ENCODE measurements at places on chromosomes 6 and 20. TPM values are rescaled to one million over a fixed set of nuclear protein-coding genes. Genes with fewer than 3 reads are reported as not detected.

The PRDM1 gene
- 3.6 TPM for polyA plus RNA-seq

The SMOC2 gene
- polyA plus RNA-seq = not detected

The IMPG1 gene
- not detected for polyA plus RNA-seq

The NR2E1 gene
- polyA plus RNA-seq = not detected

GRCh38 chr6:133610971-133611370, 277.9 kb upstream of the TCF21 start:
- no peak overlapping the region for H3K27ac ChIP-seq
- H3K36me3 ChIP-seq = no peaks in the 10 kb centered on the region
- no peak overlapping the region for H3K4me3 ChIP-seq
- H3K27me3 ChIP-seq = no peaks in the 10 kb centered on the region

DNA sequence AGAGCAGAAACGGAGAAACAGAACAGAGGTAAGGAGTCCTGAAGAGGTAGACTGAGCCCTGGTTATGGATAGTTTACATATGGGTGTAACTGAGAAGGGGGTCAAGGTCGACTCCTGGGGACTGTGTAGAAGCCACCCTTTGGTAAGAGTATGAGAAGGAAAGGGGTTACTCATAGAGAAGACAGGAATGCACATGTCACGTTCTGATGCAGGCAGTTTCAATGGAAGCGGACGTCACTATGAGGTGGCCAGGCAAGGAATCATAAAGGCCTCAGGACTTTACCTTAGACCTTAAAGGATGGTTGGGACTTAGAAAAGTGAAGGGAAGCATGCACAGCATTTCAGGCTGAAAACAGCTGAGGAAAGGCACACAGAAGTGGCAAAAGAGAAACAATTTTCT, 25.1 kb downstream of the RGS17 start:
- H3K27me3 ChIP-seq = no peaks in the 10 kb centered on the region
- H3K36me3 ChIP-seq = no peaks in the 10 kb centered on the region
- no peak overlapping the region for H3K27ac ChIP-seq
- no peaks in the 10 kb centered on the region for H3K4me1 ChIP-seq

DNA sequence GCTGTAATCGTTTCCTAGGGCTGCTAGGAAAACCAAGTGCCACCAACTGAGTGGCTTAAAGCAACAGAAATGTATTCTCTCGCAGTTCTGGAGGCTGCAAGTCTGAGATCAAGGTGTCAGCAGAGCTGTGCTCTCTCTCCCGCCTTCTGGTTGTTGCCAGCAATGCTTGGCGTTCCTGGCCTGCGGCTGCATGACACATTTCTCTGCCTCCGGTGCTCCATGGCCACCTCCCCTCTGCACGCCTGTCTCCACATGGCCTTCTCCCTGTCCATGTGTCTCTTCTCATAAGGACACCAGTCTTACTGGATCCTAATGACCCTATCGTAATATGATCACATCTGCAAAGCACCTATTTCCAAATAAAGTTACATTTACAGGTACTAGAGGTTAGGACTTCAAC, 91.7 kb upstream of the AKAP12 start:
- no peak for DNase-seq
- no peaks in the 10 kb centered on the region for H3K36me3 ChIP-seq
- H3K27me3 ChIP-seq = no peaks in the 10 kb centered on the region
- no peaks in the 10 kb centered on the region for H3K4me1 ChIP-seq
- H3K4me3 ChIP-seq = no peak overlapping the region

GRCh38 chr20:17457588-17458190, 73.5 kb downstream of the BFSP1 start:
- H3K27me3 ChIP-seq = no peaks in the 10 kb centered on the region
- no peak overlapping the region for H3K27ac ChIP-seq
- no peak overlapping the region for H3K4me3 ChIP-seq
- no peak for DNase-seq
- H3K36me3 ChIP-seq = no peaks in the 10 kb centered on the region
- no peaks in the 10 kb centered on the region for H3K4me1 ChIP-seq

- H3K27ac ChIP-seq = no peak overlapping the region
- no peaks in the 10 kb centered on the region for H3K36me3 ChIP-seq
- no peaks in the 10 kb centered on the region for H3K27me3 ChIP-seq
- DNase-seq = no peak
- H3K4me1 ChIP-seq = peaks cover 18% of the 10 kb centered on the region
- H3K4me3 ChIP-seq = no peak overlapping the region
These were observed 253.7 kb downstream of the MAFB start for GRCh38 chr20:40435146-40435895.

DNA sequence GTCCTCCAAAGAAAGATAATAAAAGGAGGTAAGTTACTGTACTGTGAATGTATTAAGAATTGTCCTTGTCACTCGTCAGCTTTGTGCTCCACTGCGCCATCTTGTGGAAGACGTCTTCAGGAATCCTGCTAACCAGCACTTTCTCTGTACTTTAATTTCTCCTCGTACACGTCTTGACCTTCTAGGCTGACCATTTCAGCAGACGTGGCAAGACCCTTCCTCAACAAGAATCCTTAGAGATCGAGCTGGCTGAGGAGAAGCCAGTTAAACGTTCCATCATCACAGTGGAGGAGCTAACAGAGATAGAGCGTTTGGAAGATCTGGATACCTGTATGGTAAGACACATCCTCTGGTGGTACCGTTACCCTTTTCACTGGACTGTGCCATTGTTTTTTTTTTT, 95.5 kb upstream of the SCGN start:
- no peaks in the 10 kb centered on the region for H3K4me1 ChIP-seq
- H3K36me3 ChIP-seq = no peaks in the 10 kb centered on the region
- H3K27me3 ChIP-seq = no peaks in the 10 kb centered on the region
- H3K4me3 ChIP-seq = no peak overlapping the region

- H3K36me3 ChIP-seq = peaks cover 15% of the 10 kb centered on the region
- H3K27me3 ChIP-seq = no peaks in the 10 kb centered on the region
- peak; percentile 40 for DNase-seq
These were observed 3.3 kb downstream of the VEGFA start for GRCh38 chr6:43773050-43773979.

- H3K36me3 ChIP-seq = no peaks in the 10 kb centered on the region
- H3K4me3 ChIP-seq = no peak overlapping the region
- H3K27ac ChIP-seq = no peak overlapping the region
- no peak for DNase-seq
- peaks cover 8% of the 10 kb centered on the region for H3K4me1 ChIP-seq
- H3K27me3 ChIP-seq = no peaks in the 10 kb centered on the region
These were observed 165.4 kb downstream of the CDH26 start for GRCh38 chr20:60123652-60124051.

DNA sequence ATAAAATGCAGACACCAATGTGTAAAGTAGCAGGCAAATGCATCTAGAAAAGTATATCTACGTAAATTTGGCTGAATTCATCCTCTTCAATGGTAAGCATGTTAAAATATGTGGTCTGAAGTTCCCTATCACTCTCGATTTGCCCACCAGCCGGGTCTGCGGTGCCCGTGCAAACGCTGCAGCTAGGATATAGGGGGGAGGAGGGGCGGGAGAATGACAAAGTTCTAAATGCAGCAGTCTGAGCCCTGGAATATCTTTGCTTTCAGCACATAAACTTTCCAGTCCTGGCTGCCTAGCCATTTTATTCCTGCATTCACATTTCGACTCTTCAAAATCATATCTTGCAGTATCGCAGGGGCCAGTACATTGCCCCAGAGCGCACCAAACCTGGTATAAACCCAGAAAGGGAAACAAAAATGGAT, 708 bp downstream of the NRN1 start:
- H3K36me3 ChIP-seq = no peaks in the 10 kb centered on the region
- no peak overlapping the region for H3K4me3 ChIP-seq
- peaks cover 85% of the 10 kb centered on the region for H3K27me3 ChIP-seq
- no peak for DNase-seq
- peaks cover 71% of the 10 kb centered on the region for H3K4me1 ChIP-seq
- H3K27ac ChIP-seq = no peak overlapping the region

- peaks cover 57% of the 10 kb centered on the region for H3K4me1 ChIP-seq
- DNase-seq = peak; percentile 81
- H3K4me3 ChIP-seq = peak overlapping the region; percentile 97
- no peaks in the 10 kb centered on the region for H3K27me3 ChIP-seq
- H3K27ac ChIP-seq = peak overlapping the region; percentile 93
These were observed 806 bp downstream of the MICAL1 start for GRCh38 chr6:109454496-109455436.

- no peaks in the 10 kb centered on the region for H3K4me1 ChIP-seq
- H3K27me3 ChIP-seq = no peaks in the 10 kb centered on the region
- no peak overlapping the region for H3K27ac ChIP-seq
- H3K36me3 ChIP-seq = no peaks in the 10 kb centered on the region
These were observed 13.5 kb upstream of the MLIP start for GRCh38 chr6:54097753-54098152.

- no peak for DNase-seq
- H3K27ac ChIP-seq = no peak overlapping the region
- no peak overlapping the region for H3K4me3 ChIP-seq
- H3K36me3 ChIP-seq = peaks cover 49% of the 10 kb centered on the region
- no peaks in the 10 kb centered on the region for H3K27me3 ChIP-seq
- no peaks in the 10 kb centered on the region for H3K4me1 ChIP-seq
These were observed 12.7 kb downstream of the FAM217A start for GRCh38 chr6:4066029-4066755.

Data from CD14-positive monocyte (primary cell).